Testis (tissue), 5 donors: ENCODE measurements at places on chromosomes 5 and 9. TPM values are rescaled to one million over a fixed set of nuclear protein-coding genes. Genes with fewer than 3 reads are reported as not detected.

- H3K4me1 ChIP-seq = no peaks in the 10 kb centered on the region
- H3K27me3 ChIP-seq = no peaks in the 10 kb centered on the region
- no peak for DNase-seq
- no peaks in the 10 kb centered on the region for H3K36me3 ChIP-seq
- H3K4me3 ChIP-seq = no peak overlapping the region
- H3K27ac ChIP-seq = no peak overlapping the region
These were observed 53.4 kb upstream of the POMT1 start for GRCh38 chr9:131449276-131449675.

DNA sequence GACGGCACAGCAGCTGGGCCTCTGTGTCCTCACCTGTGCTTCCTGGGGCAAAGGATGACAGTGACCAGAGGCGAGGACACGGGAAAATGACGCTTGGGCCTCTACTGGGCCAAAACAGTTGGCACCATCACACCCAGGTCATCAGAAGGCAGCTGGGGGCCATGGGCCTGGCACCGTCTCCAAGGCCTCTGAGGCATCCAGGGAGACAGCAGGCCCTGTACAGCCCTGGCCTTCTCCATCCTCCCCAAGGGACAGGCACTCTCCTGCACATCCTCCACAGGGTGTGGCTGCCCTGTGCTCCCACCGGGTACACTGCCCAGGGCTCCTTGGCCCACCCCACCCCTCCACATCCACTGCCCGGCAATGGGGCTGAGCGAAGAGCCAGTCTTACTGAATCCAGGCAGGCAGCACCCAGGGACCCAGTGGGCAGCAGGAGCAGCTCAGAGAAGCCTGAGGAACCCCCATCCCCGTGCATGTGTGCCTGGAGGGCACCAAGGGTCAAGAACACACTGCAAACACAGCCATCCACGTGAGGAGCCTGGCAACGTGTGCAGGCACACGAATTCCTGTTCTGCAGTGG lies 4.0 kb downstream of the LPCAT1 start:
- no peak overlapping the region for H3K27ac ChIP-seq
- H3K4me3 ChIP-seq = no peak overlapping the region
- peaks cover 17% of the 10 kb centered on the region for H3K4me1 ChIP-seq
- H3K27me3 ChIP-seq = no peaks in the 10 kb centered on the region
- peak; percentile 9 for DNase-seq

DNA sequence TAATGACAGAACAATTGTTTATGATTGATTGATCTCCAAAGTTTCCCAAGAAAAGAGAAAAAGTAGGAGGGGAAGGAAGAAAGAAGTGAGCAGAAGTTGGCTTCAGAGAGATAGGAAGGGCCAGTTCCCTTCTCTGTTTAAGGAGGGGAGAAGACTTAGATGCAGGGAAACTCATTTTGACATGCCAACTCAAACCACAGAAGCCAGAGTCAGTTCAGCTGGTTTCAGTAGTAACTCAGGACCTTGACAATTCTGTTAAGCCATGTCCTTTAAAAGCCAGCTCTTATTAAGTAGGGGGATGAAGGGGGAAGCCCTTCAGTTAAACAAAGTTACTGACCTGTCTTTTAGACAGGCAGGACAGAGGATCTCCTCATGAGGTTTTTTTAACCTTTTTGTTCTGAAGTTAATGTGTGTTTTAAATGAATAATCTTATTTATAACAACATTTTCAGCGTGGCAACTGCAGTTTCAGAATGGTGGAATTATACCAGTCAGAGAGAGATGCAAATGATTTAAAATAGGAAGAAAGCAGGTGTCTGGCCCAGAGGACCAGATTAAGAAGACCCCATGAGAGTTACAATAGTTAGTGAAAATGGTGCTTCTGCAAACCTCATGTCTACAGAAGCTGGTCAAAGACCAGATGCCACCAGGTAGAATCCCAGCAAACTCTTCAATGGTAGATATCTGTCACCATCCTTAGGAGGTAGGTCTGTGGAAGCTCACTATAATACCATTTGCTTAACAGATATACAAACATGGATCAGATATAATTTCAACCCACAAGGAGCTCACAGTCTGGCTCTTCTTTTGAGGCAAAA lies 29.3 kb upstream of the ABL1 start:
- H3K27ac ChIP-seq = no peak overlapping the region
- no peaks in the 10 kb centered on the region for H3K36me3 ChIP-seq
- DNase-seq = no peak
- no peaks in the 10 kb centered on the region for H3K27me3 ChIP-seq

- no peaks in the 10 kb centered on the region for H3K27me3 ChIP-seq
- no peak overlapping the region for H3K4me3 ChIP-seq
- no peaks in the 10 kb centered on the region for H3K4me1 ChIP-seq
- no peak for DNase-seq
These were observed 65.5 kb upstream of the POU4F3 start for GRCh38 chr5:146273109-146273508.

- H3K27me3 ChIP-seq = no peaks in the 10 kb centered on the region
- H3K36me3 ChIP-seq = no peaks in the 10 kb centered on the region
- H3K4me1 ChIP-seq = no peaks in the 10 kb centered on the region
- no peak overlapping the region for H3K27ac ChIP-seq
- no peak overlapping the region for H3K4me3 ChIP-seq
These were observed 158.0 kb downstream of the DMRT2 start for GRCh38 chr9:1208157-1208556.

DNA sequence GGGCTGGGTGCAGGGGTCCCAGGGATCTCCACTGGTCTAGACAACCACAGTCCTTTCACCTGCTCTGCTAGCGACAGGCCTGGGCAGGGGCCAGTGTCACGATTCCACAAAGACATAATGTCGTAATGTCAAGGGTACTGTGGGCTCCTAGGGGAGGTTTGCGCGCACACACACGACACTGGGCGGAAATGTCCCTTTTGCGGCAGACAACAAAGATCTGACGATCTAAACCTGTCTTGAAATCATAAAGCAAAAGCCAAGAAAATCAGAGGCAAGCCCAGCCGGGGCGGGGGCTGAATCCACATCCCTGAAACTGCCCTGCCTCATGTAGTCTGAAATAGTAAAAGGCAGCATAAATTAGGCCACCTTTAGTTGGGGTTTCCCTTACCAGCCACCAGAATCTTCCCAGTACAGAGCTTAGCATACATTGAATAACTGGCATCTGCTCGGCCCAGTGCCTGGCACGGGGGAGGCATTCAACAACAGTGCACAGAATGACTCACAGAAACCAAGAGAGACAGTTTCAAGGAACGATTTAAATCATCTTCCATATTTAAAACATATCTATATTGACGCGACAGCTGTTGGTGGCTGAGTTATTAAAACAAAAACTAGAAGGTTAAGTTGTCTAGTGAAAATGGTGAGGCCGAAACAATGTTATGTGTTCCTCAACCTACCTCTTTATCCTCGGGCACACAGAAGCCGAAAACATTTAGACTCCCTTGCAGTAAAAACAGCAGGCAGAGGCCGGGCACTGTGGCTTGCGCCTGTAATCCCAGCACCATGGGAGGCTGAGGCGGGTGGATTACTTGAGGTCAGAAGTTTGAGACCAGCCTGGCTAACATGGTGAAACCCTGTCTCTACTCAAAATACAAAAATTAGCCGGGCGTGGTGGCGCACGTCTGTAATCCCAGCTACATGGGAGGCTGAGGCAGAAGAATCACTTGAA lies 151.0 kb downstream of the MYO10 start:
- H3K4me1 ChIP-seq = peaks cover 6% of the 10 kb centered on the region
- H3K27me3 ChIP-seq = no peaks in the 10 kb centered on the region
- no peaks in the 10 kb centered on the region for H3K36me3 ChIP-seq
- no peak overlapping the region for H3K4me3 ChIP-seq
- no peak overlapping the region for H3K27ac ChIP-seq

DNA sequence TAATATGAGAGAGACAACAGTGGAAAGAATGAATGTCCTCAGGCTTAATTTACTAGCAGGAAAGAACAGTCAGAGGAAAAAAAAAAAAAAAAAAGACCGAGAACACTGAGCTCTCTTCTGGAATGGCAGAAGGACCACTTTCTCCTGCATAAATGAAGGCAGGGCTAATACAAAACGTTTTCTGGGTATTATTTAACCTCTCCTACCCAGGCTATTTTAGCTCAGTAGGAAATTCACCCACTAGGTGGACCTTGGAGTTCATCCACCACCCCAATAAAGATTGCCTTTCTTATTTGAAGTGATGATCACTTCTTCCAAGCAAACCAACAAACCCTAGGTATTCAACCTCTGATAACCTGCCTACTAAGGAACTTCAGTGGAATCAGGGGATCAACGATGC lies 3.7 kb downstream of the GLIS3 start:
- no peak for DNase-seq
- peaks cover 11% of the 10 kb centered on the region for H3K4me1 ChIP-seq
- H3K27me3 ChIP-seq = no peaks in the 10 kb centered on the region
- no peak overlapping the region for H3K27ac ChIP-seq
- no peaks in the 10 kb centered on the region for H3K36me3 ChIP-seq

- no peaks in the 10 kb centered on the region for H3K27me3 ChIP-seq
- H3K36me3 ChIP-seq = no peaks in the 10 kb centered on the region
- H3K4me3 ChIP-seq = no peak overlapping the region
These were observed 2.8 kb upstream of the CMYA5 start for GRCh38 chr5:79686799-79687198.

- no peak for DNase-seq
- H3K27ac ChIP-seq = no peak overlapping the region
- H3K4me1 ChIP-seq = no peaks in the 10 kb centered on the region
- H3K36me3 ChIP-seq = no peaks in the 10 kb centered on the region
- H3K27me3 ChIP-seq = no peaks in the 10 kb centered on the region
These were observed 65.6 kb upstream of the MAP1B start for GRCh38 chr5:72041654-72042053.

DNA sequence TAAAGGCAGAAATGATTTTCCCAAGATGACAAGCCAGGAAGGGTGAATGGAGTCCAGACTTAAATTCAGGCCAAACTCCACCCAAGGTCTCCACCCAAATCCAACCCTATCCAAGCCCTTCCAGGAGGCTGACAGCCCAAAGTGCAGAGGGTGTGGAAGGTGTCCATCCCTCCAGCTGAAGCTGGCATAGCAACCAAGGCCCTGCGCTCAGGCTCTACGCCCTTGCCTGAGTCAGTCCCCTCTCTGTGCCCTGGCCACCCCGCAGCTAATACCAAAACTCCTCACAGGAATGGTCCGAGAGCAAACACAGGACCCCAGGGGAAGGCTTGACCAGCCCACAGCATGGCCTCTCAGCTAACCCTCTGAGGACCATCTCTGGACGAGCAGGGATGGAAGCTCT lies 2.1 kb downstream of the SEPTIN8 start:
- H3K27me3 ChIP-seq = no peaks in the 10 kb centered on the region
- peaks cover 26% of the 10 kb centered on the region for H3K4me1 ChIP-seq
- DNase-seq = no peak
- H3K4me3 ChIP-seq = no peak overlapping the region
- H3K27ac ChIP-seq = no peak overlapping the region

DNA sequence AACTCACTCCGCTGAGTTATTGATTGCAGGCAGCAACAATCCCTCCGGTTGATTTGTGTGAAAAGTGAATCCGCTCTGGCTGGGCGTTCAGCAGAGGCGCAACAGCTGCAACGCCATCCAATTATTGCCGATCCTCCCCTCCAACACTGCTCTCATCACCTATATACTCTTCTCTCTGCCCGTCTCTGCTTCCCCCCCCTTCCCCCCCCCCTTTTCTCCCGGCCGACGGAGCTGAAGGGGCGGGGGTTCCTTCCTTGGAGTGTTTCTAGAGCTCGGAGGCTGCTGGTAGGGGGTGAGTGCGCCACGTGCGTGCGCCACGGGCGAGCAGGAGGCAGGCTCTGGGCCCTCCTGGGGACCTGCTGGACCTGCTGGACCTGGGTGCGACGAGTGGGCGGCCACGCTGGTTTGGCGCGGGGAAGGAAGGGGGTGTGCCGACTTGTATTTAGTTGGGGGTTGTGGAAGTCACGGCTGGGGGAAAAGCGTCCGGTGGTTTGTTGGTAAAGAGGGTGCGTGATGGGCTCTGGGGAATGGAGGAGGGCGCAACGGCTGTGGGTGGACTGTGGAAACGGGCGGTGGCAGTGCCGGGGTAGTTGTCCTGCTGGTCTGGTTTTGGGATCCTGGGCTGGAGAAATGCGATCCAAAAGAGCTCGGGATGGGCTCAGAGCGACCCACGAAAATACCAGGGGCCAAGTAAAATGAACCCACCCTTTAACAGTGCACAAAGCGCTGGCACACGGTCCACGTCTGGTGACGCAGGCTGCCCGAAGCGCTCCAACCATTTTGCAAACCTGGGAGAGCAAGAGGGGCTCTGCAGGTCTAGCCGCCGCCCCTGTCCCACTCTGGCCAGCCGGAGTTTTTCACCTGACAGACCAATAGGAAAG lies 6.4 kb upstream of the MEF2C start:
- H3K36me3 ChIP-seq = no peaks in the 10 kb centered on the region
- H3K27me3 ChIP-seq = no peaks in the 10 kb centered on the region

DNA sequence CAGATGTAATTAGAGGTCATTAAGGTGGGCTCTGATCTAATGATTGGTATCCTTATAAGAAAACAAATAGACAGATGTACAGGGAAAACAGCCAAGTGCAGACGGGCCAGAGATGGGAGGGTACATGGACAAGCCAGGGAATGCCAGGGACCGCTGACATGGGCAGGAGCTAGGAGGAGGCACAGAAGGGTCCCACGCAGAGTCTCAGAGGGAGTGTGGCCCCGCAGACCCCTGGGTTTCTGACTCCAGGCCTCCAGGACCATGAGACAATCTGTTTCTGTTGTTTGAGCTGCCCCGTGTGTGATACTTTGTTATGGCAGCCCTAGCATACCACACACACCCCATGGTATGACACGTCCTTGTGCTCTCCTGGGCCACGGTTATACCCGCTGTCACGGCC lies 29.1 kb downstream of the GADD45G start:
- H3K36me3 ChIP-seq = no peaks in the 10 kb centered on the region
- no peak overlapping the region for H3K4me3 ChIP-seq
- no peak for DNase-seq
- H3K27ac ChIP-seq = peak overlapping the region; percentile 73
- H3K27me3 ChIP-seq = no peaks in the 10 kb centered on the region

SPATA6L gene
- 12.8 TPM for total RNA-seq

C5orf24 gene
- 53.6 TPM for total RNA-seq

LRRC70 gene
- 9.9 TPM for total RNA-seq

C9 gene
- total RNA-seq = 0.16 TPM

RANBP3L gene
- total RNA-seq = 26.3 TPM
